ENCODE measurements at places on chromosomes 7 and 10.

DNA sequence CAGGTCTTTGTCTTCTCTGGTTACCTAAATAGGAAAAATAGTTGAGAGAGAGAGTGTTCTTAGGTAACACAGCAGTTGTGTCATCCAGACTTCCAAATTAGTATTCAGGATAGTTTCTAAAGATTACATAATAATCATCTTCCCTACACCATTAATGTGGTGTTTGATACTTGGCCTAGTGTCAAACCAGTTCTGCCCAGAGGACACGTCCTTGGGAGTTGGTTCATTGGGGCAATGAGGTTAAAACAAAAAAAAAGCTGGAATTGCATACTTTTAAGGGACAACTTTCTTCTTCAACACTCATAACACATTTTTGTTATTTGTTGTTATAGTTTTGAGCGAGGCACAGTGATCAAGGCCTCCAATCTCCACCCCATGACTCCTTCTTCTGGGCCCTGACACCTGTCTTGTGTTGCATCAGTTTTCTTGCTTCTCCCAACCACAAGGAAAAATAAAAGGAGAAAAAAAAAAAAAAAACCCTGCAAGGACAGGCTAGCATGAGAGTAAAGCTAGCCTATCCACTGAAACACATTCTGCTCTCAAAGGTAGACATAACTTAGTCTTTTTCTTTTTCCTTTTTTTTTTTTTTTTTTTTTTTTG is 28.8 kb downstream of the STN1 start:
- H3K27me3 ChIP-seq: no peaks in the 10 kb centered on the region
- no peaks in the 10 kb centered on the region for H3K4me1 ChIP-seq
- H3K36me3 ChIP-seq: no peaks in the 10 kb centered on the region
- H3K4me3 ChIP-seq: no peak overlapping the region

DNA sequence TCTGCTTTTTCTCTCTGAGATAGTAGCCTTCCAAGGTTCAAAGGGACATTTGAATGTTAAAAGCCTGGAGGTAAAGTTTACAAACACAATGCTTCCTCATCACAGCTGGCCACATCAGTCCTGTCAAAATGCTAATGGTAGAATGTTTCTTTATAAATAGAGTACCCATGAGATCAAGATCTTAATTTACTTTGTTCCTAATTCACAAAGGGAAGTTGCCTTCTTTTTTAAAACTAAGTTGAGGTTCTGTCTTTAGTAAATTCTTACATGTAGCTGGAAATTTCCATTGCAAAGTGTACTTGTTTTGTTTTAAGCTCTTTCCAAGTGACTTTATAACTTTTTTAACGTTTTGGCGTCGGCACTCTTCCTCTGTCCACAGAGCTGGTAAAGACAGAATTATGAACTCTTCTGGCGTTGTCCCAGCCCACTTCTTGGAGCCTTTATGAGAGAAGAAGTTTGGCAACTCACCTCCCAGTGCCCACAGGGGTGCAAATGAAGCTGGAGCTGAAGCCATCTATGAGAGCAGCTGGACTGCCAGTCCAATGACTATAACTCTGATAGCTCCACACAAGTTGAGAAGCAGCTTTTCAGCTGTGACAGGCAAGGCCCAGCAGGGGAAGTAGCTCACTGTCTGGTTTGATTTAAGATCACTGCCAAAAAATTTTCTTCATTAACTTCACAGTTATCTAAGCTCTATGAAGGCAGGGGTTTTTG is 23.3 kb downstream of the FZD1 start:
- no peaks in the 10 kb centered on the region for H3K36me3 ChIP-seq
- no peaks in the 10 kb centered on the region for H3K27me3 ChIP-seq

DNA sequence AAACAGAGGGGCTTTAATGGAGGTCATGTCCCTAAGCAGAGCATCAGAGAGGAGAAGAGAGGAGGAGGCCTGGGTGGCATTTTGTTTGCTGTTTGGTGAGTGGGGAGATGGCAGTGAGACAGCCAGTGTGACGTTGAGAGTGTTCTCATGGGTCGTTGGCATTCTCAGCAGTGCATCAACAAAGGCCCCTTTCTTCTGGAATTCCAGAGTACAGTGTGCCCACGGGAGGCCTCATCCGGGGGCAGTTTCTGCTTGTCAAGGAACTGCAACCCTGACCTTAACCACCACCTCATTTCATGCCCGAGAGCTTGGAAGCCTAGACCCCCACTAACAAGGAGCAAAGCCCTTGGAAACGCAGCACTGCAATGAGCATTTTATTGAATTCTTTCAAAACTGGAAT is 92.9 kb downstream of the CELF2 start:
- no peak for DNase-seq
- H3K27me3 ChIP-seq: no peaks in the 10 kb centered on the region
- no peak overlapping the region for H3K4me3 ChIP-seq
- H3K4me1 ChIP-seq: no peaks in the 10 kb centered on the region

GRCh38 chr10:86087716-86088115 is 278.9 kb downstream of the GRID1 start:
- H3K36me3 ChIP-seq: no peaks in the 10 kb centered on the region
- no peak overlapping the region for H3K27ac ChIP-seq
- no peak for DNase-seq
- no peak overlapping the region for H3K4me3 ChIP-seq

Measured in prostate gland (tissue), 2 donors.